Bronchial smooth muscle cell (primary cell): ENCODE measurements at places on chromosomes 11 and 22. TPM values are rescaled to one million over a fixed set of nuclear protein-coding genes. Genes with fewer than 3 reads are reported as not detected.

MMP3 gene
- total RNA-seq, result 0.52 and 19.1 TPM in 2 replicates

KRTAP5-1 gene
- not detected in 2 replicates for total RNA-seq

KIRREL3 gene
- 0.60 and 2.7 TPM in 2 replicates for total RNA-seq

CEP126 gene
- 1.5 and 3.0 TPM in 2 replicates for total RNA-seq
